ENCODE measurements at places on chromosomes 2 and 18.

DNA sequence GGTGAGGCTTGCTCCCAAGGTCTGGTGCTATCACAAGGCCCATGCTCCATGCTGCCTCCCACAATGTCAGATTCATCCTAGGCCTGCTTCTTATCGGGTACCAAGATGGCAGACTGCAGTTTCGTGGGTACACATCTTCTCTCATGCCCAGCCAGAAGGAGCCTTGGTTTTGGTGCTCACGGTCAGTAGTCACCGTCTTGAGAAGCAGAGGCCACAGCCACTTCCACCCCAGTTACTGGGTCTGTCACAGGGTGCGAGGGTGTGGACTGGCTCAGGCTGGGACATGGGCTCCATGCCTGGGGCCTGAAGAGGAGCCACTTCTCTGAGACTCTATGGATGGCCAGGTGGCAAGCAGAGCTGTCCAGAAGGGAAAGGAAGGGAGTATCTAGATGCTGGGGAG lies 178.8 kb upstream of the HS6ST1 start:
- no peaks in the 10 kb centered on the region for H3K36me3 ChIP-seq
- H3K4me1 ChIP-seq, result no peaks in the 10 kb centered on the region
- no peak overlapping the region for H3K4me3 ChIP-seq
- no peak overlapping the region for H3K27ac ChIP-seq
- no peak for DNase-seq
- H3K27me3 ChIP-seq, result no peaks in the 10 kb centered on the region

GRCh38 chr2:204108781-204109295 lies 172.3 kb downstream of the ICOS start:
- no peak for DNase-seq
- no peak overlapping the region for H3K4me3 ChIP-seq
- no peaks in the 10 kb centered on the region for H3K36me3 ChIP-seq

DNA sequence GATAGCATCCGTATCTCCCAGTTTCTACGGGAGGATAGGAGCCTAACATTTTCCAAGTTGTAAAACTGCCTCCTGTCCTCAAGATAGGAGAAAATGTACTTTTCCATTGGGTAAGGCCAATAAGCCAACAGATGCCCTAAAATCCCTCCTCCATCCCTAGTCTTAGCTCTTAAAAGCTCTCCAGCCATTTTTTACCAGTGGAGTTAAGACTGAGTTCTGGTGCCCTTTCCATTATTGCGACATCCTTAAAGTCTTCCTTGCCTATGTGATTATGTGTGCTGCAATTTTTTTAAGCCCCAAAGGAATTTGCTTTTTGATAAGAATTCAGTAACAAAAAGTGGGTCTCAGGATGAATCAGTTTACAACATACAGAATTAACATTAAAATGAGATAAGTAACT lies 33.0 kb downstream of the LINC00305 start:
- H3K27ac ChIP-seq, result no peak overlapping the region
- no peak overlapping the region for H3K4me3 ChIP-seq
- DNase-seq, result no peak
- H3K4me1 ChIP-seq, result no peaks in the 10 kb centered on the region
- H3K36me3 ChIP-seq, result no peaks in the 10 kb centered on the region

GRCh38 chr2:229784791-229785190 lies 70.4 kb upstream of the DNER start:
- no peaks in the 10 kb centered on the region for H3K36me3 ChIP-seq
- no peak overlapping the region for H3K27ac ChIP-seq
- H3K4me1 ChIP-seq, result no peaks in the 10 kb centered on the region

GRCh38 chr2:177074099-177074710 lies 138.4 kb upstream of the HNRNPA3 start:
- H3K4me3 ChIP-seq, result no peak overlapping the region
- no peaks in the 10 kb centered on the region for H3K4me1 ChIP-seq
- no peak for DNase-seq

- no peak overlapping the region for H3K4me3 ChIP-seq
- no peak overlapping the region for H3K27ac ChIP-seq
- H3K4me1 ChIP-seq, result no peaks in the 10 kb centered on the region
- H3K27me3 ChIP-seq, result no peaks in the 10 kb centered on the region
These were observed 184.6 kb upstream of the OSR1 start for GRCh38 chr2:19542796-19543662.

DNA sequence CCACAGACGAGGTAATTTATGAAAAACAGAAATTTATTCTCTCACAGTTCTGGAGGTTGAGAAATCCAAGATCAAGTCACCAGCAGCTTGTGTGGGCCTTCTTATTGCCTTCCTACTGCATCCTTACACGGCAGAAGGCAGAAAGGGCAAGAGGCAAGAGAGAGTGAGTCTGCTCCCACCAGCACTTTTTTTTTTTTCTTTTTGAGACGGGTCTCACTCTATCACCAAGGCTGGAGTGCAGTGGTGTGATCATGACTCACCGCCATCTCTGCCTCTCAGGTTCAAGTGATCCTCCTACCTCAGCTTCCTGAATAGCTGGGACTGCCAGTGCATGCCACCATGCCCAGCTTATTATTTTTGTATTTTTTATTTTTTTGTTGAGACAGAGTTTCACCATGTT lies 78.5 kb upstream of the HK2 start:
- no peaks in the 10 kb centered on the region for H3K27me3 ChIP-seq
- no peaks in the 10 kb centered on the region for H3K36me3 ChIP-seq
- no peak overlapping the region for H3K27ac ChIP-seq
- H3K4me3 ChIP-seq, result no peak overlapping the region
- no peak for DNase-seq

GRCh38 chr2:203763241-203763937 lies 57.0 kb downstream of the CD28 start:
- no peaks in the 10 kb centered on the region for H3K36me3 ChIP-seq
- no peak for DNase-seq
- no peak overlapping the region for H3K4me3 ChIP-seq
- no peaks in the 10 kb centered on the region for H3K4me1 ChIP-seq
- no peaks in the 10 kb centered on the region for H3K27me3 ChIP-seq
- H3K27ac ChIP-seq, result no peak overlapping the region

GRCh38 chr2:123521854-123522253 lies 503.2 kb upstream of the CNTNAP5 start:
- no peak for DNase-seq
- H3K27me3 ChIP-seq, result no peaks in the 10 kb centered on the region
- no peaks in the 10 kb centered on the region for H3K36me3 ChIP-seq
- H3K4me1 ChIP-seq, result no peaks in the 10 kb centered on the region

GRCh38 chr2:53422979-53423378 lies 344.6 kb upstream of the CHAC2 start:
- no peaks in the 10 kb centered on the region for H3K36me3 ChIP-seq
- H3K27ac ChIP-seq, result no peak overlapping the region
- H3K4me3 ChIP-seq, result no peak overlapping the region
- no peaks in the 10 kb centered on the region for H3K4me1 ChIP-seq
- DNase-seq, result no peak

DNA sequence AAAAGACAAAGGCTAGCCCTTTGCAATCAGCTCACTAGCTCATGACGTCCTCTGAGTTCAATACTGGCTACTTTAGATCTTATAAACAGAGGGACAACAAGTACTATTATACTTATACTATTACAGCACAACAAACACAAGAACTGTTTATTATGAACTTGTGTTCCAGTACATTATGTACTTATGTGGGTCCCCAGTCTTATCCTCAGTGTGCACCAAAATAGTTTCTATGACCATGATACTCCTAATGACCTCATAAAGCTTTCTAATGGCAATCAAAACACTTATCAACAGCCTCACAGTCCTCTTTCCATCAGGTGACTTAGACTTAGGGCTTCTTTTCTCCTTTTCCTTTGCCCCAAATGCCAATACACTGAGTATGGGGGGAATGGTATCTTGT lies 614.4 kb downstream of the CNTNAP5 start:
- no peaks in the 10 kb centered on the region for H3K4me1 ChIP-seq
- no peak for DNase-seq
- H3K27ac ChIP-seq, result no peak overlapping the region

- no peaks in the 10 kb centered on the region for H3K36me3 ChIP-seq
- no peak overlapping the region for H3K4me3 ChIP-seq
- no peaks in the 10 kb centered on the region for H3K27me3 ChIP-seq
- H3K27ac ChIP-seq, result no peak overlapping the region
- peak; percentile 71 for DNase-seq
These were observed 37.7 kb downstream of the KIF1A start for GRCh38 chr2:240782221-240782885.

DNA sequence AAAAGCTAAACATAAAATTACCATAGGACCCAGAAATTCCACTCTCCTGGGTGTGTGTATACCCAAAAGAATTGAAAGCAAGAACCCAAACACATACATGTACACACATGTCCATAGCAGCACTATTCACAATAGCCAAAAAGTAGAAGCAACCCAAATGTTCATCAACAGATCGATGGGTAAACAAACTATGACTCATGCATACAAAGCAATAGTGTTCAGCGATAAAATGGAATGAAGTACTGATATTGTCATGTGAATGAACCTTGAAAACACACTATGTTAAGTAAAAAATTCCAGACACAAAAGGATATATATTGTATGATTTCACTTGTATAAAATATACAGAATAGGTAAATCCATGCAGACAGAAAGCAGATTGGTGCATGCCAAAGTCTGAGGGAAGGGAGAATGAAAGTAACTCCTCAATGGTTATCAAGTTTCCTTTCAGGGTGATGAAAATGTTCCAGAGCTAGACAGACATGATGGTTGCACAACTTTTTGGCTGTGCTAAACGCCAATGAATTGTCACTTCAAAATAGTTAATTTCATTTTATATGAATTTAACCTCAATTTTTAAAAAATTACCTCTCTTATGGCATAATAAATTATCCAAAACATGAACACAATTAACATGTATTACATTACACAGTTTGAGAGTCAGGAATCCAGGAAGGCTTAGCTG lies 35.5 kb downstream of the GKN2 start:
- no peak overlapping the region for H3K27ac ChIP-seq
- H3K36me3 ChIP-seq, result no peaks in the 10 kb centered on the region
- H3K4me3 ChIP-seq, result no peak overlapping the region

DNA sequence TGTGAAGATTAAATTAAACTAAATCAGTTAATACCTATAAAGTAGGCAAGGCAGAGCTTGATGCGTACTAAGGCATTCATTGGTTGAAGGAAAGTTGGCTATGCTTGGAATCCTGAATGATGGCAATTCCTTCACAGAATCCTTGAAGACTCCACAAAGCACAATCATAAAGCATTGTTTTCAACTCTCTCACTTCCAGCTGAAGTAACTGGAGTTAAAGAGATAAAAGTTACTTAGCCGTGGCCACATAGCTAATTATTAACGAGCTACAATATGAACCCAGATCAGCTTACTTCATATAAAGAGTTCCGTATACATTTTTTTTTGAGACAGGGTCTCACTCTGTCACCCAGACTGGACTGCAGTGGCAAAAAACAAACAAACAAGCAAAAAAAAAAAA lies 483.9 kb upstream of the DDX18 start:
- no peaks in the 10 kb centered on the region for H3K36me3 ChIP-seq
- H3K27ac ChIP-seq, result no peak overlapping the region
- no peak for DNase-seq
- no peaks in the 10 kb centered on the region for H3K27me3 ChIP-seq
- H3K4me1 ChIP-seq, result no peaks in the 10 kb centered on the region
- H3K4me3 ChIP-seq, result no peak overlapping the region

GRCh38 chr2:236574424-236575145 lies 5.0 kb downstream of the ACKR3 start:
- H3K4me3 ChIP-seq, result no peak overlapping the region
- H3K4me1 ChIP-seq, result peaks cover 13% of the 10 kb centered on the region
- H3K27ac ChIP-seq, result no peak overlapping the region

DNA sequence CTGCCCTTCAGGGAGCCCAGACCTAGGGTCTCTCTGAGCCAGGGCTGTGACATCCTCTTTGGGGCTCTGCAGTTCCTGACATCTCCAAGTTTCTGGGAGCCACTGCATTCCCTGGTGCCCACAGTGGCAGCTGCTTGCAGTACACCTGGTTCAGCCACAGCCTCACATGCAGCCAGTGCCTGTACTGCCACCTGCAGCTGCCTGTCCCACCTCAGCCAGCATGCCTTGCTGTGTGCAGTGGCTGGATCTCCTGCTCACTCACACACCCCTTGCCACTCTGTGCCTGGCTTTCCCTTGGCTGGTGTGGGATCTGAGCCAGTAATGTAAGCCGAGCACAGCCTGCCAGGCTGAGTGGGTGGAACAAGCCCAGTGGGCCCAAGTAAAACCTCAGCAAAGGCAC lies 1288.7 kb downstream of the CNTNAP5 start:
- DNase-seq, result no peak
- H3K36me3 ChIP-seq, result no peaks in the 10 kb centered on the region
- H3K27me3 ChIP-seq, result no peaks in the 10 kb centered on the region
- H3K4me1 ChIP-seq, result no peaks in the 10 kb centered on the region
- H3K4me3 ChIP-seq, result no peak overlapping the region

DNA sequence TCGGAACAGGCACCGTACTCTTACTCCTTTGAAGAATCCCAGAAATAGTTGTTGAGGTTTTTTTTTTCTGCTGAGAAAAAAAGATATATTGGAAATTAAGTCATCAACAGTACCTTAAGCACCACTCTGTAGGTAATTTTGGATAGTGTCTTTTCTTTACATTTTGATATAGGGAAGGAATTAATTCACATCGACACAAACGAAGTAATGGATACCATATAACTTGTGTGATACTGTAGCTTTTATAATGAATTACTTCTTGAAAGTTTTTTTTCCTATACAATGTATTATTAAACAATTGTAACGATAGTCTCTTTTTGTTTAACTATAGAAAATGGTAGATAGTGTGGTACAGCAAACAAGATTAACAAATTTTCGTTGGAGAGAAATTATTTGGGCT lies 1.5 kb upstream of the IKZF2 start:
- no peak overlapping the region for H3K27ac ChIP-seq
- H3K4me3 ChIP-seq, result peak overlapping the region; percentile 98
- H3K4me1 ChIP-seq, result no peaks in the 10 kb centered on the region
- no peaks in the 10 kb centered on the region for H3K27me3 ChIP-seq
- no peak for DNase-seq

GRCh38 chr2:68340226-68341061 lies 20.7 kb upstream of the CNRIP1 start:
- no peak overlapping the region for H3K27ac ChIP-seq
- no peak for DNase-seq
- no peaks in the 10 kb centered on the region for H3K4me1 ChIP-seq
- no peak overlapping the region for H3K4me3 ChIP-seq
- H3K27me3 ChIP-seq, result no peaks in the 10 kb centered on the region
- H3K36me3 ChIP-seq, result no peaks in the 10 kb centered on the region

DNA sequence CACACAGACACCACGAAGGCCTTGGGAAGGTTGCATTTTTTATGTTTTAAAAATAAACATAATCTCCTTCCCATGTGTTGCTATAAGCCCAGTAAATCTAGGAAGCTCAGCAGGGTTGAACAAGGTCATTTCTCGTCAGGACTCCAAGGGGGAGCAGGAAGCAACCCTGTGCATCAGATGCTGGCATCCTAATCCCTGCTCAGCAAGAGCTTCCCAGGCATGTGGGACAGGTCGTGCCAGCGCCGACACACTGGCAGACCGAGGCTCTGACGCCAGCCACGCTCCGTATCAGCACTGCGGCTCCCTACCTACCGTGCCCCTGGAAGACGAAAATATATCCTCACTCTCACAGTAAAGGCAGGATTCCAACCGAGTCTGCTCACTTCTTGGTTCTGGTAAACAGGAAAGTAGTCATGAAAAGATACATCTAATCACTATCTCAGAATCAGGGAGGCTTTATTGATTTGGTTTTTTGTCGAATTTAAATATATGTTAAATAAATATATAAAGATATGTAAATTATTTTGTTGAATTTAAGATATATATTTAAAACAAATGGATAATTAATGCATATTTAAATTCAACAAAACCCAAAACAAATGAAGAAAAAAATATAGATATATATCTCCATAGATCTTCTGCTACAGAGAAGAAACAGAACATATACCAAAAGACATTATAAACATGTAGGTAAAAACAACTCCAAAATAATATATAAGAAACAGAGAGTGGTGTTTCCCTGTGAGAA lies 61.4 kb downstream of the TXNL1 start:
- H3K27ac ChIP-seq, result no peak overlapping the region
- H3K4me1 ChIP-seq, result peaks cover 4% of the 10 kb centered on the region
- H3K4me3 ChIP-seq, result no peak overlapping the region
- H3K27me3 ChIP-seq, result no peaks in the 10 kb centered on the region
- DNase-seq, result no peak
